Esophagus mucosa (tissue), 1 donor: ENCODE measurements at places on chromosomes 16 and 17. TPM values are rescaled to one million over a fixed set of nuclear protein-coding genes. Genes with fewer than 3 reads are reported as not detected.

DNA sequence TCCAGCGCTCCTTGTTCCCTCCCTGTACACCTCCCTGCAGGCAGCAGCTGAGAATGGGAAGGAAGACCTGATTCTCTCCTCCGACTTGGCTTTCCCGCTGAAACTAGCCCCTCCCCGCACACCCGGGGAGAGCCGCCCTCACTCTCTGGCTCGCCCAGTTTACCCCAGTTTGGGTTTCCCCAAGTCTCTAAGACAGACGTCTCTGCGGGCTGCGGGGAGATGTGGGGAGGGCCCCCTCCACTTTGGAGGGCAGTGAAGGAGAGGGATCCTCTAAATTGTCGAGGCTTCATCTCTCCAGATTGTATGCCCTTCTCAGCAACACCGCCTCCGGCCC lies 797 bp downstream of the GRB7 start:
- peak; percentile 22 for ATAC-seq

GRCh38 chr16:17134586-17134985 lies 336.2 kb downstream of the XYLT1 start:
- no peak for ATAC-seq

DNA sequence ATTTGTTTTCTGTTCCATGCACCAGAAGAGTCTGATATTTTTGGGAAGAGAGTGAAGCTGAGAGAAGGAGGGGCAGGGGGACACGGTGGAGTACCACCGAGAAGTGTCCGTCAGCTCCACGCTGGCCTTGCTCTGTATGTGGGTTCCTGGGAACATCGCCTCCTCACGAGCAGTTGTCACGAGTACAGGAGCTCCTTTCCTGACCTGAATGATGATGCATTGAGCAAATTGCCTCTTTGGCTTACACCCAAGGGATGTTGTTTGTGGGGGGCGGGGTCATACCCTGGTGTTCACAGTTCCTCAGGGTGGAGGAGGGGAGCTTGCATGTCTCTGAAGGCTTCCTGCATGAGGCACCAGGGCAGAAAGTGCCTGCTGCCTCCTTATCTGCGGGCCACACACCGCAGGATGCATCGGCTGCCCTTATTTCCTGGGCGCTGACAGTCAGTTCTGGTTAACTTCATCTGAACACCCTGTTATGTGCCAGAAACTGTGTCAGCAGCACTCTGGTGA lies 36.2 kb downstream of the RGS9 start:
- ATAC-seq, result peak; percentile 46

DNA sequence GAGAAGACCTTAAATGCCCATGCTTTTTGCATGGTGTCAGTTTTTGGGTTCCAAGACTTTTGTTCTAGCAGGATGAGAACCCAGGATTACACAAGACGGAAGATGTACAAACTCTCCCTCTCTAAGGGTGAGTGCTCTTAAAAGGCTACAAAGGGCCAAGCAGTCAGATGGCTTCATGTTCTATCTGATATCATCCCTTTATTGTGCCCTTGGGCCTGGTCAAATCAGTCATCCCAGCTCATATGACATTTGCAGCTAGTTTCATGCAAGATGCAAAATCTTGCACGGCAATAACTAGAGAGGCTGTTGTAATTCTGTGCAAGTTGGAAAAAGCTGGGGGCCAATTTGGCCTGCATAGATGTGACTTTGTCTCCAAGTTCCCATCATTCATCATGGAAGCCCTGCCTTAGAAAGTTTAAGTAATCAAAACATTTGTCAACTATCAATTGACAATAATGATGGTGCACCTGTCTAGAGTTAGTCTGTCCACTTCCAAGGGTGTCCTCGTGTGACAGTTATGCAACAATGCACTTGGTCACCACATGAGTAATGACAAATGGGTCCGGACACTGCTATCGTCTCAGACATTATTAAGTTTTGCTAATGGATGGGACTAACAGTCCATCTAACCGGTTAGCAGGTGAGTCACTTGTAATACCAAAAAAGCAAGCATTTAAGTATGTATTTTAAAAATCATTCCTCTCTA lies 58.6 kb upstream of the ZFHX3 start:
- no peak for ATAC-seq

GRCh38 chr17:53971361-53971760 lies 148.6 kb downstream of the KIF2B start:
- ATAC-seq, result no peak

GRCh38 chr16:87582216-87582965 lies 19.9 kb upstream of the JPH3 start:
- ATAC-seq, result peak; percentile 24

SLC6A2 gene
- total RNA-seq, result not detected

OTOP2 gene
- 0.36 TPM for total RNA-seq

TNP2 gene
- total RNA-seq, result not detected

DHRS7C gene
- not detected for total RNA-seq
